Kidney (tissue), 22 donors: ENCODE measurements at places on chromosomes 16 and 17. TPM values are rescaled to one million over a fixed set of nuclear protein-coding genes. Genes with fewer than 3 reads are reported as not detected.

Gene CD300C
- 0.34 TPM for polyA plus RNA-seq

Gene SDK2
- polyA plus RNA-seq, result 0.37 TPM

Gene NAGPA
- 14.5 TPM for polyA plus RNA-seq

Gene TPSD1
- not detected for polyA plus RNA-seq

Gene TMC7
- 0.30 TPM for polyA plus RNA-seq

Gene AURKB
- polyA plus RNA-seq, result 0.43 TPM

Gene CHST5
- 0.28 TPM for polyA plus RNA-seq
